Upper lobe of left lung (tissue), 6 donors: ENCODE measurements at places on chromosomes 12 and 14. TPM values are rescaled to one million over a fixed set of nuclear protein-coding genes. Genes with fewer than 3 reads are reported as not detected.

The CACNB3 gene
- 17.5 TPM for total RNA-seq

The ETFBKMT gene
- total RNA-seq, result 7.3 TPM

DNA sequence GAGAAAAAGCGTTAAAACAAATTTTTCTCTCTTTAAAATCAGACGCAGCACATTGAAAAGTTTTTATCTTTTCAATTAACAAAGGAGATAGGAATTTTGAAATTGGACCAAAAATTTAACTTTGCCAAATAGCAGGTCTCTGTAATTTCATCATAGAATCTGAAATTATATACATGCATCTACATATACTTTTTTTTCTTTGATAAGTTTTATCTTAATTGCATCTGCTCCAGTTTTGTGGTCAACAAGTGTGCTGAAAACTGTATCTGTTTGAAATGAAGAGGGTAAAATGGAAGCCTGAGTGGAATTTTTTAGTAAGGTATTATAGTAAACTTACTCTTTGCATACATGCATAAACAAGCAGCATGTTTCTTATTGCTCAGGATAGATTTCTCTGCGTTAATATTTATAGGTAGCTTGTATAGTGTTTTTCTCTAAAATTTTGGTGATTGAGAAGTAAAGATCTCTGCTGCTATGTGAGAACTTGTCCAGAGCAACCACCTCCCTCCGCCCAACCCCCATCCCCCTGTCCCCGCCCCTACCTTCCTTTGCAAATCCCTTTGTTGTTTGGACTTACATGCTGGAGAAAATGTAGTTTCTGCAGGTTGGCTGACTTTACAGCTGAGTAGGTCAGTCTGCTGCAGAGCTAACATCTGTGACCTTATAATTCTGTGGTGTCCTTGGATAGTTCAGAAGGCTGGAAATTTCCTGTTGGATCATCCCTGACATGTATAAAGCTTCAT, 64.6 kb downstream of the VRK1 start:
- peaks cover 11% of the 10 kb centered on the region for H3K36me3 ChIP-seq
- no peak overlapping the region for H3K4me3 ChIP-seq
- H3K4me1 ChIP-seq, result no peaks in the 10 kb centered on the region
- no peak for DNase-seq

GRCh38 chr14:51328772-51329353, 88.8 kb downstream of the TMX1 start:
- no peak for DNase-seq
- H3K4me1 ChIP-seq, result no peaks in the 10 kb centered on the region
- no peaks in the 10 kb centered on the region for H3K27me3 ChIP-seq
- H3K36me3 ChIP-seq, result no peaks in the 10 kb centered on the region
- no peak overlapping the region for H3K4me3 ChIP-seq
- peak overlapping the region; percentile 46 for H3K27ac ChIP-seq

- H3K27me3 ChIP-seq, result no peaks in the 10 kb centered on the region
- H3K4me3 ChIP-seq, result peak within 1 kb of the TSS; percentile 2
- H3K36me3 ChIP-seq, result no peaks in the 10 kb centered on the region
- DNase-seq, result peak; percentile 77
- no peaks in the 10 kb centered on the region for H3K4me1 ChIP-seq
- no peak within 1 kb of the TSS for H3K27ac ChIP-seq
Measured at GRCh38 chr12:54984658-54985376, at the start of gene TESPA1. TSS of gene TESPA1 (minus strand) at chr12:54984762. CDS start at chr12:54974562, 10,200 bp downstream.

DNA sequence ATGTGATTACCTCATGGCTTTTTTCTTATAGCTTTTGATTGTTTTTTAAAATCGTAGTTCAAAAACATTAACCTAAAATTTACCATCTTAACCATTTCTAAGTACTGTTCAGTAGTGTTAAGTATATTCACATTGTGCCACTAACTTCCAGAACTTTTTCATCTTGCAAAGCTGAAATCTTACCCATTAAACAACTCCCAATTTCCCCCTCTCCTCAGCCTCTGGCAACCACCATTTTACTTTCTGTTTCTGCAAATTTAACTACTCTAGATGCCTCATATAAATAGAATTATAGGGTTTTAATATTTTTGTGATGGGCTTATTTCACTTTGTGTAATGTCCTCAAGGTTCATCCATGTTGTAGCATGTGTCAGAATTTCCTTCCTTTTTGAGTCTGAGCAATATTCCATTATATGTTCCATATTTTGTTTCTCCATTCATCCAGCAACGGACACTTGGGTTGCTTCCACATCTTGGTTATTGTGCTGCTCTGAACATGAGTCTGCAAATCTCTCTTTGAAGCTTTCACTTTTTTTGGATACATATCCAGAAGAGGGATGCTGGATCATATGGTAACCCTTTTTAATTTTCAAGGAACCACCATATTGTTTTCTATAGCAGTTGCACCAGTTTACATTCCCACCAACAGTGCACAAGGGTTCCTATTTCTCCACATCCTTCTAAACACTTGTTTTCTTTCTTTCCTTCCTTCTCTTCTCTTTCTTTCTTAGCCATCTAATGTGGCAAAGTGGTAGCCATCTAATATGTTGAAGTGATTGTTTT, 5.0 kb downstream of the HIF1A start:
- DNase-seq, result no peak
- H3K4me3 ChIP-seq, result no peak overlapping the region
- peaks cover 17% of the 10 kb centered on the region for H3K4me1 ChIP-seq
- no peaks in the 10 kb centered on the region for H3K36me3 ChIP-seq
- H3K27me3 ChIP-seq, result no peaks in the 10 kb centered on the region

DNA sequence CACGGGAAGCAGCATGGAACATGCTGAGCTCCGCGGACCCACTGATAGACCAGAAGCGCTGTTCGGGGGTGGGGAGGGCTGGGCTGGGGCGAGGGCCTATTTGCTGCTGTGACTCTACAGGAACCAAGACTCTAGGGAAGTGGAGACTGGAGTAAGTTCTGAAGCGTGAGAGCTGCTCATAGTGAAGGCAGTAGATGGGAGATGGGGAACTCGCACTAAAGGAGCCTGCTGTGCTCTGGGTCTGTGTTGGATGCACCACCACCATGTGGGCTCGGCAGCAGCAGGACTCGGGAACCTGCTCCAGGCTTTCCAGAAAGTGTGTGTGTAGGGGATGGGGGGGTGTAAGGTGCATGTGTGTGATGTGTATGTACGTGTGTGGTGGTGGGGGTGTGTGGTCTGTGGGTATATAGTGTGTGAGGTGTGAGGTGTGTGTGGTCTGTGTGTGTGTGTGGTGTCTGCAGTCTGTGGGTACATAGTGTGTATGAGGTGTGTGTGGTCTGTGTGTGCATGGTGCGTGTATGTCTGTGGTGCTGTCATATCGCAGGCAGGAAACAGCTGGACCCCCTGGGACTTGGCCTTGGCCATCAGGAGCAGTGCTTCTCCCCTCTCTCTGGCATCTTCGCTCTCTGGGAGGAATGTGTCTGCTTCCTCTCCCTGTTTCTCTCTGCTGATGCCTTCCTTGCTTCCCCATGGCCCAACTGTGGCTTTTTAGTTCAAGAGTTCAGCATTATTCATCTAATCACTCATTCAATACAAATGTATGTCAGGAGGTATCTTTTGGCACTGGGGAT, 378.9 kb downstream of the FUT8 start:
- H3K27ac ChIP-seq, result no peak overlapping the region
- H3K4me3 ChIP-seq, result no peak overlapping the region
- no peaks in the 10 kb centered on the region for H3K27me3 ChIP-seq

DNA sequence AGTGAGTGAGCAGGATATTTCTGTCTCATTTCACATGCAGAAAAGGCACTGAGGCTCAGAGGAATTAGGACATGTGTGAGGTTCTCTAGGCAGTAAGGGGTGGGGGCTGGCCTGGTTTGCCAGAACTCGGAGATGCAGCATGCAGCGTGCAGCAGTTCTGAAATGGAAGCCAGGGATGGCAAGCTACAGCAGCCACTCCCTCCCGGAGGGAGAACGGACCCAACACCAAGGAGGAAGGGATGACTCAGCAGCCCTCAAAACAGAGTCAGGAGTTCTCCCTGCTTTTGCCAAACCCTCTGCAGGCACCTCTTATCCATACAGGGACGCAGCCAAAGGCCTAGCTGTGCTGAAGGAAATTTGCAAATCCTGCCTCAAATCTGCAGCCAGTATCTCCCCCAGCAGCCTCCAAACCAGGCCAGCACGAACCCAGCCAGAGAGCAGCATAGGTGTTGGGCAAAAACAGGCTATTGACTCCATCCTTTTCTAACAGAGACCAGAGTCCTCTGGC, 10.3 kb upstream of the SERPINA3 start:
- no peak overlapping the region for H3K4me3 ChIP-seq
- no peak overlapping the region for H3K27ac ChIP-seq
- peak; percentile 68 for DNase-seq
- no peaks in the 10 kb centered on the region for H3K36me3 ChIP-seq
- no peaks in the 10 kb centered on the region for H3K27me3 ChIP-seq

- H3K4me1 ChIP-seq, result no peaks in the 10 kb centered on the region
- H3K36me3 ChIP-seq, result no peaks in the 10 kb centered on the region
- peak; percentile 31 for DNase-seq
- H3K27ac ChIP-seq, result no peak overlapping the region
- H3K27me3 ChIP-seq, result no peaks in the 10 kb centered on the region
Measured at GRCh38 chr14:85444635-85445034, 85.3 kb upstream of the FLRT2 start.
